ENCODE measurements at places on chromosomes 4 and X.
A peak's percentile ranks its signal among the peaks of the same experiment; 100 is the strongest.

DNA sequence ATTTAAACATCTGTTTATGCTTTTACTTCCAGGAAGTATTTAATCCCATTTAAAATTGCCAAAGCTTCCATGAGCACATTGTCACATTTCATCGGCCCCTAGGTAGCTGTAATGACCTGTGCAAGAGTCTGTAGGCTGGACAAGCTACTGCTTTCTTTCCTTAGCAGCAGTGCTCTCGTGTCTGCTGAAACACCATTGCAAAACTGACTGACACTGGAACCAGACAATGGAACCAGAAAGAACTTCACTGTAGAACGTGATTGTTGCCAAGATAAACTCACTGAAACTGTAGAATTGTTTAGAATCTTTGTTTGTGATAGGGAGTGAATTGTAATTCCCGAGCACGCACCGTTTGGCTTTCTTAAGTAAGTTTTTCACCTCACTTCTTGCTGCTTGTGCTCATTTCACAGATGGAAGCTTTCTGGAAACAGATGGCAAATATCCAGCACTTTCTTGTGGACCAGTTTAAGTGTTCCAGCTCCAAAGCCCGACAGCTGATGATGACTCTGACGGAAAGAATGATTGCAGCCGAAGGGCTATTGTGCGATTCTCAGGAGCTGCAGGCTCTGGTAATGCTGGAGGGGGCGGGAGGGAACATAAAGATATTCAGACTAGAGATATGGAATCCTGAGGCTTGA, 36.9 kb downstream of the EVC start:
- DNase-seq, result no peak

- DNase-seq, result no peak
Observed at GRCh38 chr4:183409483-183409882, 35.0 kb upstream of the CDKN2AIP start.

- DNase-seq, result peak; percentile 55
Observed at GRCh38 chr4:128287141-128287870, at the start of gene PGRMC2. Gene PGRMC2, minus strand, starts transcription at chr4:128287813. Its CDS starts 23 bp downstream, at chr4:128287790.

GRCh38 chrX:31269914-31270313, 198.1 kb upstream of the FTHL17 start:
- DNase-seq, result no peak

DNA sequence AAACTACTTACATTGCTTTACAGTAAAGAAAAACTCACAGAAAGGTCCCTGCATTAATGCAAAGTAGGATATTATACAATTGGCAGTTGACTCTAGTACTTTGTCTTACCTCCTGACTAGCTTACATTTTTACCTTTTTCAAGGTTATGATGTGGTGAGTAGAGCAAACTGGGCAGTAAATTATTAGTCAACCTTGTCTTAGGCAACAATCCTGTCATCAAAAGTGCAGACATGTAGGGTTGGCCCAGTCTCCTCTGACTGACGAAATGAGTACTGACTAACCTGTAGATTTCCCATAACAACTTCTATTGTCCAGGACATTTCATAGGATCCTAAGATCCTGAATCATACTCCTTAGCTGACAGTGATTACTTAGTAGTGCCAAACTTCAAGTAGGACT, 142.0 kb upstream of the NUDT6 start:
- no peak for DNase-seq

- DNase-seq, result peak; percentile 52
Observed at GRCh38 chr4:6134612-6135220, 65.6 kb downstream of the JAKMIP1 start.

GRCh38 chrX:1150569-1151347, 61.7 kb downstream of the CRLF2 start:
- no peak for DNase-seq

- DNase-seq, result no peak
Observed at GRCh38 chr4:108851366-108851765, 88.5 kb upstream of the ETNPPL start.

DNA sequence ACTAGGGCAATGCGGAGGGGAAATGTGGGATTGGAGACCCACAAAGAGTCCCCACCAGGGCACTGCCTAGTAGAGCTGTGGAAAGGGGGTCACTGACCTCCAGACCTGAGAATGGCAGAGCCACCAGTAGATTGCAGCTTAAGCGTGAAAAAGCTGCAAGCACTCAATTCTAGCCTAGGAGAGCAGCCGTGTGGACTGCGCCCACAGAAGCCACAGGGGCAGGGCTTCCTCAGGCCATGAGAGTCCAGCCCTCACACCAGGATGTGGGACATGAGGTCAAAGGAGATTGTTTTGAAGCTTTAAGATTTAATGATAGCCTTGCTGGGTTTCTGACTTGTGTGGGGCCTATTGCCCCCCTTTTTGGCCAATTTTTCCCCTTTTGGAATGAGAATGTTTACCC, 379.0 kb downstream of the INPP4B start:
- no peak for DNase-seq

- DNase-seq, result no peak
Observed at GRCh38 chr4:189613207-189613606, 327.5 kb upstream of the FRG1 start.

DNA sequence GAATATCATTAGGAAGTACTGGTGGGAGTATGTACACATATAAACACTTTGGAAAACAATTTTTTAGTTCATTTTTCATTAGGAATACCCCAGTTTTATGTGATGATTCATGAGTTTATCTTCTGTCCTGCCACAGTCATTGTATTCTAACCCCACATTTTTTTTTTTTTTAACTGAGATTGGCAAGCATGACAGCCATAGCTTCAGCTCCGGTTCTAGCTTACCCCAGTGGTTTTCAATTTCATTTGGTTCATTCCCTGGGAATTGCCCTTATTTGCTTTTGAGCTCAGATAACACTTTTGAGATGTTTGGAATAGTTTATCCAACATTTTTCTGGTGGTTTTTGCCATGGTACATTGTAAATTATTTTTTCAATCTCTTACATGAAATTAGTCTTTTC, 21.0 kb upstream of the FMR1 start:
- DNase-seq, result no peak

- DNase-seq, result no peak
Observed at GRCh38 chr4:109177096-109177810, 125.2 kb downstream of the COL25A1 start.

DNA sequence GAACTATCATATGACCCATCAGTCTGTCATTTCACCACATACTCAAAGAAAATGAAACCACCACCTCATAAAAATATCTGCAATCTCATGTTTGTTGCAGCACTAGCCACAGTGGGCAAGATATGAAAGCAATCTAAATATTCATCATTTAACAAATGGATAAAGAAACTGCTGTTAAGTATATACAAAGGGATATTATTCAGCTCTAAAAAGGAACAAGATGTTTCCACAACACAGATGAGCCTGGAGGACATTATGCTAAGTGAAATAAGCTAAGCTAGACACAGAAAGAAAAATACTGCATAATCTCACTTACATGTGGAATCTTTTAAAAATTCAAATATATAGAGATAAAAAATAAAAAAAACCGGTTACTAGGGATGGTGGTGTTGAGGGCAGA, 108.2 kb upstream of the BRWD3 start:
- DNase-seq, result no peak

GRCh38 chr4:4858527-4859324, 739 bp upstream of the MSX1 start:
- DNase-seq, result no peak

DNA sequence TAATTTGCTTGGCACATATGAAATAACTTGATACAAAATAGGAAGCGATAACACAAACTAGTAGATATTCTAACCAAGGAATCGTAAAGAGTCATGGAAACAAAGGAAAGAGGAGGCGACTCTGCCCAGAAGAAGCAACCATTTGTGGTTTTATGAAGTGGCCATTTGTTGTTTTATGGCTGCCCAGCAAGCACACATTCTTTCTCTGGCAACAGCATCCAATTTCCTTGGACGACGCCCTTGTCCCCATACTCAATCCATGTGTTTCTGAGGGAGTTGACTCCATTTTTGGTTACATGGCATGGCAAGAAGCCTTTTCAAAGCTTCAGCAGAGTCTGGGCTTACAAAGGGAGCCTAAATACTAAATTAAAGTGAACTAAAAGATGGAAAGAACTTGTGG, 295.1 kb downstream of the INPP4B start:
- no peak for DNase-seq

DNA sequence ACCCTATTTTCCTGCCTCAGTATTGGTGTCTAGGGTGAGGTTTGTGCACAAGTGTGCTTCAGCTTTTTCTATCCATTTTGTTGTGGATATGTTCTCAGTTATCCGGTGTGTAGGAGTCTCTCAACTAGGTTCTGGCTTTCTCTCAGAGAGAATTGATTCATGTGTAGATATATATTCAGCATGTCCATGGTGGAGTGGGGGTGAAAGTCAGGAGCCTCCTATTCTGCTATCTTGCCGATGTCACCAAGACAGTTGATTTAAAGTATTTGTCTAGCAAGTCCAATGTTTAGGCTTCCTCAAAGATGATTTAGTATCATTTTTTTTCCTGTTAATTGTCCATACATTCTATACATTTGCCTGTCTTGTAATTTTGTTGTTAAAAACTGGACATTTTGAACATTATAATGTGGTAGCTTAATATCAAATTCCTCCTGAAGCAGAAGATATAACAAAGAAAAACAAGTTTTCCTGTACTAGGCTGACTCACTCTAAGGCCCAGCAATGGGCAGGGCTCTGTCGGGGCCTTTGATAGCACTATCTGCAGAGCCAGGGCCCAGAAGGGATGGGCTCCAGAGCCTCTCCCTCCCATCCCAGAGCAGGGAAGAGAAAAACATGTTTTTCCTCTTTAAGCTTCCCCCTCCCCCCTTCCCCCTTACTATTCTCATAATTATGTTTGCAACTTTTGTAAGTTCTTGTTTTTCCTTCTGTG, 37.6 kb downstream of the GLUD2 start:
- DNase-seq, result no peak

DNA sequence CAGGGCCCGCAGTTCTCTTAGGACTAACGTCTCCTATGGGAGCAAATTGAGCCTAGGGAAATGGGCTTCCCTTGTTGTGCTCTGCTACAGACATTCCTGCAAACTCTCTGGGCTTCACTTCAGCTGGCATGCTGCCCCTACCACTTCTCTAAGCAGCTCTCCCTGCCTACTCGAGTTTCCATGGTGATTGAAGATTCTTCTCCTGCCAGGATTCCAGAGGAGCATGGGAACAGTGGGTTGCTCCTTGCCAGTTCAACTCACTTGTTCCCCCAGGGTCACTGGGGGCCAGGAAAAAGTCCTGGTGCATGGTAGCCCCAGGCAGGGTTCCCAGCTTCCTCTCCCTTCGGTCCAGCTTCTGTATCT, 21.1 kb upstream of the WDR17 start:
- DNase-seq, result no peak

GRCh38 chr4:24743206-24743605, 52.2 kb upstream of the SOD3 start:
- no peak for DNase-seq

GRCh38 chr4:55437356-55437796, 41.6 kb downstream of the TMEM165 start:
- DNase-seq, result no peak

All from NAMALWA (cell line).